ENCODE measurements at places on chromosomes 5 and 9.

DNA sequence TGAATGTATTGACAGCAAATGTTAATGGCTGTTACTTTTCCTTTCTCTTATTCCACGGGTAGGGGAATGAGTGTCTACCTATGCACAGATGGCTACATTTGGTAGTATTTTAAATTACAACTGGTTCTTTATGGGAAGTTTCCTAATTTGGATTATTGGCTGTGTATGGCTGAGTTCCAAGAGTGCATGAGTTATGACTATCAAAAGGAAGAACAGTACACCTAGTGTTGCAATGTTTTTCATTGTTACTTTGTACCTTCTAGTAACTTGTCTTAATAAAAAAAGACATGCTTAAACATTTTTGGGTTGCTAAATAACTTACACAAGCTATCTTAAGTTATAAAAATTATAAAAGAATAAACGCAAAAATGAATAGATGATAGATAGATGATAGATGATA, 35.8 kb upstream of the MAMDC2 start:
- peak; percentile 65 for DNase-seq

DNA sequence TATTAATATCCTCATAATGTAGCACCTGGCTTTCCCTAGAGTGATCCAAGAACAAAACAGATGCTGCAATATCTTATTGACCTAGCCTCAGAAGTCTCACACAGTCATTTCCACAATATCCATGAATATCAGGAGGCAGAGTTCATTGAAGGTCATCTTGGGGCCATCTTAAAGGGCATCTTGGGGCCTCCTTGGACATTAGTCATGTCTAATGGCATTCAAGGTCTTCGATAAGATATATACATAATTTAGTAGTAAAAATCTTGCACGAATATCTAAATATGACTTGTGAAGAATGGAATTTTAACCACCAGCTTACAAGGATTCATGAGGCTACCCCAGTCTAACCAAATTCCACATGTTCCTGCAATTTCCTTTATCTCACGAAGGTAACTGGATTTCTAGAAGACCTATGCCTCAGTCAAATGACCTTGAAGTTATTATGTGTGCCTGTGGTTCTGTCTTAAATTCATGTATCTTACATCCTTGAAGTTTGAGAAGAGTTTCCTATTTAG, 163.6 kb upstream of the SPEF2 start:
- no peak for DNase-seq

DNA sequence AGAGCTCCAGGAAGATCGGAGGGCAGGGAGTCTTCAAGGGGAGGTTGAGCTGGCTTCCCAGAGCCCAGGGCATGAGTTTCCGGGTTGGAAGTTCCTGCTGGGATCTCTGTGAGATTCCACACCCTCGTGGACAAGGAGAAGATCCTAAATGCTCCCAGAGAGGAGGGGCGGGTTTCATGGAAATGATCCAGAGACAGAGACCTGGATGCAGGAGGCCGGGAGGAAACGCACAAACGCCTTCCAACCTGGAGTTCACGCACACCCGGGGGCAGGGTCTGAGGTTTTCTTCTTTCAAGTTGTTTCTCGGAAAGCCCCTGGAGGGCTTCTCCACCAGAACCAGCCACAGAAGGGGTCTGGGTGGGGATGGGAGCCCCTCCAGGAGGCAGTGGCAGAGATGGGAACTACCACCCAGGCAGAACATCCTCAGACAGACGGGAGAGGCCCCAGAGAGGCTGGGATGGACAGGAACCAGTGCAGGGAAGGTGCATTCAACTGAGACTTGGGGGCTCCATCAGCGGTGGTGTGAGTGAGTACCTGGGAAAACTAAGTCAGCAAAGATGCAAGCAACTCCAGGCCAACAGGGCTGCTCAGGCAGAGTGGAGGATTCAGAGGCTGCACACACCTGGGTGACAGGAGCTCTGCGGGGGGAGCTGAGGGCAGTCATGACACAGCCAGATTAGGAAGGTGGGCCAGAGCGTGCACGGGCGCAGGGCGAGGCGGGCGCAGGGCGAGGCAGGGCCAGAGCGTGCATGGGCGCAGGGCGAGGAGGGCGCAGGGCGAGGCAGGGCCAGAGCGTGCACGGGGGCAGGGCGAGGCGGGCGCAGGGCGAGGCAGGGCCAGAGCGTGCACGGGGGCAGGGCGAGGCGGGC, 52.1 kb upstream of the EXOC3 start:
- DNase-seq = no peak

DNA sequence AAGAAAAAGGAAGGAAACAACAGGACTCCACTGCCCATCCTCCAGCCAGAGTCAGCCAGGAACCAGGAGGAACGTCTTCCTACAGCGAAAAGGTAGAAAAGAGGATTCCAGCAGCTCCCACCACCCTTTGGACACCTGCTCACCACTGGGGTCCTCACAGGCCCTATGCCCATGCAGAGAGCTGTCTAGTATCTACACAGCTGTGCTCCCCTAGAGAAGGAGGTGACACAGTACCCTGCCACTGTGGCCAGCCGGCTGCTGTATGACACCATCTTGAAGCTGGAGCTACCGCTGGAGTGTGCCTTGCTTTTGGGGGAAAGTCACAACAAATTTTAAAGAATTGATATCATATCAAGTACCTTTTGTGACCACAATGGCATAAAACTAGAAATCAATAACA, 92.6 kb downstream of the GTF3C4 start:
- DNase-seq = no peak

DNA sequence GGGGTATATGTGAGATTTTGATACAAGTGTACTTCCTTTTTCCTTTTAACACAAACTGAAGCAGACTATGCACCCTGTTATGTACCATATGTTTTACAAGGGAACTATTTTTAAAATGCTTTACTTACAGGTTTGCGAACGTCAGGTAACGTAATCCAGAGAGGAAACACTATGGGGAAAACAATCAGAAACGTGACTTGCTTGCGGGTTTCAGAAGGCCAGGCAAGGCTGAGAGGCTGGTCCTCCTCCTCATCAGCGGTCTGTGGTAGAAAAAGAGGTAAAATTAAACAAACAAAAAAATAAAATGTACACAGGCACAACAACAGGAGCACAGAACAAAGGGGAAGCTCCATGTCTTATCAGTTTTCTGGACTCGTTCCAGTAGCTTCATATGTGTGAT, 141.2 kb downstream of the ACER2 start:
- DNase-seq = no peak

GRCh38 chr9:38301376-38302106, 91.0 kb upstream of the ALDH1B1 start:
- no peak for DNase-seq

- no peak for DNase-seq
These were observed 4.2 kb downstream of the SURF6 start for GRCh38 chr9:133331641-133332380.

GRCh38 chr5:101425339-101425859, 522.3 kb upstream of the ST8SIA4 start:
- DNase-seq = no peak

DNA sequence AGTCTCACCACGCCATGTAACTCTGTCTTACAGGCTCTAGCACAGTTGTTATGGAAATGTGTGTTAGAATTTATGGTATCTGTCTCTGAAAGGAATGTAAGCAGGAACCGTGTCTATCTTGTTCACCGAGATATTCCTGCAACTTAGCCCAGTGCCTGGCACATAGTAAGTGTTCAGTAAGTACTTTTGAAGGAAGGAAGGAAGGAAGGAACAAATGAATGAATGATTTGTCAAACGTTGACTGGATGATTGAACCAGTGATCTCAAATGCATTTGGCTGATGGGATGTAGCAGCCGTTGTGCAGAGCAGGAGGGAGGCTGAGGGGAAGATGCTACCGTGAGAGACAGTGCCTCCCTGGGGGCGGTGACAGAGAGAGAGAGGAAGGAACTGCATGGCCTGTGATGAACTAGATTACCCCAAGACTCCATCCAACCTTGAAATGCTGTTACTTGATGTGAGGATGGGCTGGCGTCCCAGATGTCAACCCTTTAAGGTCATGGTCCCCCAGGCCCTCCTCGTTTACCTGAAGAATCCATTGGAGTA, 47.5 kb upstream of the PPARGC1B start:
- DNase-seq = no peak

- no peak for DNase-seq
These were observed 252.3 kb upstream of the HAPLN1 start for GRCh38 chr5:83972909-83973308.

- DNase-seq = no peak
These were observed 2.9 kb downstream of the STXBP1 start for GRCh38 chr9:127614961-127615360.

DNA sequence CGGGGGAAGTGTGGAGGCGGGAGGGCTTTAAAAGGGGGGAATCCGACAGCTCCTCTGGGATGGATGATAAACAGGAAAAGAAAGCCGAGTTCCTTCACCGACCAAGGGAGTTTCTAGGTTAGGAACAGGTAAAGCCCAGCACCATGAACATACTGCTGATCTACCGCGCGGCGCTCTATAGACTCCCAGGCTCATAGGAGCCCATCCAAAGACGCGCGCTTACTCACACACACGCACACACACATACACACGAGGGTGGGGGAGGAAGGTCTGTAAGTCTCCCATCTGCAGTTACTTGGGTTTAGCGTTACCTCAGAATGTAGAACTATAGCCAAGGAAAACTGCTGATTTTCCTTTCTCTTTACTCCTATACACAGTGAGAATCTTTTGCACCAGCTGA, 2.6 kb upstream of the GABRB2 start:
- no peak for DNase-seq

GRCh38 chr9:14025741-14026140, 288.2 kb downstream of the NFIB start:
- no peak for DNase-seq

GRCh38 chr5:150653145-150653761, 7.8 kb upstream of the MYOZ3 start:
- DNase-seq = no peak

GRCh38 chr5:62790348-62790747, 211.7 kb downstream of the LRRC70 start:
- peak; percentile 44 for DNase-seq

DNA sequence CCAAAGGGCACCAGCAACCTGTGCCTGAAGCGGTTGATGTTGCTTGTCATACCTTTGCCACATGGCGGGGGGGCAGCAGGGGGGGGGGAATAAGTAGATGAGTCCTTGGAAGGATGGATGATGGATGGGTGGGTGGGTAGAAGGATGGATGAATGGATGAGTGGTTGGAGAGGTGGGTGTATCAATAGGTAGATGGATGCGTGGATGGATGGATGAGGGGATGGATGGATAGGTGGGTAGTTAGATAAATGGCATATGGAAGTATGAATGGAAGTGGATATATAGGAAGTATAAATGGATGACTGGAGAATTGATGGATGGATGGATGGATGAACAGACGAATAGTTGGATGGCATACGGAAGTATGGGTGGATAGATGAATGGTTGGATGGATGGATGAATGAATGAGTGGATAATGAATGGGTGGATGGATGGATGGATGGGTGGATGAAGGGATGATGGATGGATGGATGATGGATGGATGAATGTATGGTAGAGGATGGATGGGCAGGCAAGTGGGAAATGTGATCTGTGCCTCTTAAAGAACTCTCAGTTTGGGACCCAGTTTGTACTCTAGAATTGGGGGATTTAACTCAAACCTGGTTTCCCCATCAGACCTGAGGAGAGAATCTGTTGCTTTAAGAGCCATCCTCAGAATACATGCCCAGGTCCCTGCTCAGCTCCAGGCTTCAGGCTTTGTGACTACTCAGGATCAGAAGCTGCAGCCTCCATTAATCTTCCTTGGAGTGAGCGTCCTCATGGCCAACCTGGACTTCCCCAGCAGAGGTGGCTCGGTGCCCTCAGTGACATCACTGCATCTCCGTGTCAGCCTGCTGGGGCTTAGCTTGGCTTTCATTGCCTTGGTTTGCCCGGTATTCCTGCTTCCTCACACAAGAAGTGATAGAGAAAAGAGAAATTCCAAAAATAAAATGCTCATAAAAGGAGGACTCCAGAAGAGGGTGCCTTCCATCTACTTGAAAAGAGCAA, 27.6 kb upstream of the SUSD3 start:
- no peak for DNase-seq

GRCh38 chr5:80219391-80219790, 36.5 kb downstream of the SERINC5 start:
- DNase-seq = no peak

DNA sequence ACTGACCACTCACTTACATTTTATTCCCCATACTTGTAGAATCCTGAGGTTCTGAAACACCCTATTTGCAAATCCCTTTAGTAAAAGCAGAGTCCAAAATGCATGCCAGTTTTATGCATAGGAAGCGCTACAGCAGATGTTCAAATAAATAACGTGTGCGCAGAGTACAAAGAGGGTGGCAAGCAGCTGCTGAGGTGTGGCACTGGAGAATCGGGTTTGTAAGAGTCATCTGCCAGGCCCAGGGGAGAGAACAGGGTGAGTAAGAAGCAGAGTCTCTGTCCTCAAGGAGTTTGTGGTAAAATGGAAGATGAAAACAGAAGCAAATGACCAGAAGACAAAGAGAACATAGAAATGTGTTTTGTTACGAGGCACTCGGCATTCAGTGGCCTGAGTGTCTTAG, 288.8 kb downstream of the GLIS3 start:
- DNase-seq = no peak

DNA sequence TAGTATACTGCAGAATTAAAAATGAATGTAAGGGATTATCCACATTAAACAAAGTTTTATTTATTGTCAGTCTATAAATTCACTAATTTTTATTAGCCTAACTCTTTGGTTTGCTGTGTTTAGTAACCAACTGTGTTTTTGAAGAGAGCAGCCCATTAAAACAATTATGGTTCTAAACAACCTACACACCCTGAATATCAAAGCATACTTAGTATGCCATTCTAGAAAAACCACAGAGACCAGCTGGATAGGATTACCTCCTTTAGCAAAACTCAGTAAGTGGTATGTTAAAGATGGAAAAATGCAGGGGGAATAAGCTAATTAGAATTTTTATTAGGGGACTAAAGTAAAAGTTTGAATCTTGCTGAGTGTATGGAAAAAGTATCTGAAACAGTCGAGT, 1981.7 kb upstream of the NUDT12 start:
- no peak for DNase-seq

DNA sequence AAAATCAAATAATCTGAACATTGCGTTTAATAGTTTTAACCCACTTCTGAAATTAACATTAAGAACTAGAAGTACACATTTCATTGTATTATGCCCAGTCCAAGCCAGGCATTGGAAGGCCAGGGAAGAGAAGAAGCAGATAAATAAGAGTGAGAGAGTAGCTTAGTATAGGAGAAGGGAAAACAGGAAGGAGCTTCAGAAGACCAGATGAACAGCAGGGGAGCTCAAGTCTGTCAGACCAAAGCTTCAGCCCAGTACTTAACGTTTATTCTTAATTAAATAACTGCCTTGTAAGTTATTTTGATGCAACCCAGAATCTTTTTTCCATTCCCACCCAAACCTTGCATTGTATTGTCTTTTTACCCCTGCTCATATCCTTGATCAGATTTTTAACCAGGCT, 11.5 kb upstream of the FAM120AOS start:
- DNase-seq = no peak

DNA sequence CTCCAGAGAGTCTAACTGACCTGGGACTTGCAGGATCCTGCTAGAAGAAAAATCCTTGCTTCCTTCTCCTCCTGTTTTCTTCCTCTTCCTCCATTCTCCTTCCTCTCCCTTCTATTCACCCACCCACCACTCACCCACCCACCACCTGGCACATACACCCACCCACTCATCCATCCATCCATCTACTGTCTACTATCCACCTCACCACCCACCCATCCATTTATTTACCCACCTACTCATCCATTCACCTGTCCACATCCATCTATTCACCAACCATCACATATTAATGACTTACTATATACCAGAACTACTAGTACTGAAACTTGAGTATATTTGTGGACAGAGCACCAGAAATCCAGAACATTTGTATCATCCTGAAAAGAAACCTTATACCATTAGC, 49.4 kb downstream of the EHMT1 start:
- DNase-seq = no peak

GRCh38 chr5:150409638-150410523, 2.8 kb downstream of the CD74 start:
- peak; percentile 88 for DNase-seq
